ENCODE measurements at places on chromosomes 2 and 18. TPM values are rescaled to one million over a fixed set of nuclear protein-coding genes. Genes with fewer than 3 reads are reported as not detected.

Gene ASB18
- not detected for total RNA-seq

DNA sequence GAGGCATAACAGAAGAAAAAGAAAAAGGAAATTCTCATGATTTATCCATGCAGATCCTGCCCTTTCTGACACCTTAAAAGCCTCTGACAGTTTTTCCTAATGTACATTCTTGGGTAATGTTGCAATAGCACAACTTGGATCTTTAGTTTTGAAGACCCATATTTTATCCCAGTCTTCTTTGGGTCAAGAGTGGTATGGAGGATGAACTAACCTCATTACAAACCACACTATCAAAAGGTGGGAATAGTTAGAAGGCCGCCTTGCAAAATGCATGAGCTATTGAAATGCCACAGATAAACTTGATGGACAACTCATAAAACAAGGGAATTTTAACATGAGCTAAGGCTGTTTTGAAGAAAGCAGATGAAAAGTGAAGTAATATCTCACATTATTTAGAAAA, 1479.8 kb upstream of the ACVR2A start:
- no peak overlapping the region for H3K4me3 ChIP-seq
- no peaks in the 10 kb centered on the region for H3K27me3 ChIP-seq
- no peaks in the 10 kb centered on the region for H3K4me1 ChIP-seq
- no peak overlapping the region for H3K27ac ChIP-seq

DNA sequence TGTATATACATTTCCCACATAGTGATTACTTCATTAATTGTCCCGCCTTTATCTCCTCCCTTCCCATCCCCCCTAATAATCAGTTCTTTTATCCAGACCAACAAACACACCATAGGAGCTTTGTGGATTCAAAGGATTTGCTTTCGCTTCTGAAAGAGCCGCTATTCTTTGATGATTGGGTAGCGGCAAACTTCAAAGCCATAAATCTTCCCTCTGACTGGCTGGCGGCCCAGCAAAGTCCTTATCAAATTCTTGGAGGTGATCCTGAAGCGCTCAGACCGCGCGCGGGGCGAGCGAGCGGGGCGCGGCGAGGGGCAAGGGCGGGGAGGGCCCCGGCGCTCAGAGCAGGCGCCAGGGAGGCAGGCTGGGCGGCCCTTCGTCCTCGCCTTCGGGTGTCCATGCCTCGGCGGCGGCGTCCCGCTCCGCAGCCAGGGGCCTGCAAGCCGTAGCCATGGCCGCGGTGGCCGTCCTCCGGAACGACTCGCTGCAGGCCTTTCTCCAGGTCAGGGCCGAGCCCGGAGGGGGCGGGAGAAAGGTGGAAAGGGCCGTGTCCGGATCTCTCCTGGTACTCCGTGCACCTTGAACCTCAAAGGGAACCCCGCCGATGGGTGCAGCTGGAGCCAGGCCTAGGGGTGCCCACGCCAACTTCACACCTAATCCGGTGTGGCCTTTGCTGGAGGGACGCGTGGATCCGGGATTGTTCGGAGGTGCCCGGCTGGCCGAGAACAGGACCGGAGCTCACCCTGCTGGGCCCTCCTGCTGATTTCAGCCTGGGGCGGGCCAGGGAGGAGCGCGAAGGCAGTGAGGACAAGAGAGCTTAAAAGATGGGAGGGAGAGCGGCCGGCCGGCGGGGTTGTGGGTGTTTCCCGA, at the start of gene SP5:
Gene SP5, plus strand, starts transcription at position 276 of the 870 bp plus-strand sequence. Its CDS starts 176 bp downstream, at position 452.
- H3K4me1 ChIP-seq, result peaks cover 30% of the 10 kb centered on the region
- H3K27me3 ChIP-seq, result peaks cover 72% of the 10 kb centered on the region
- peaks cover 2% of the 10 kb centered on the region for H3K36me3 ChIP-seq

Gene SULT1C4
- 0.31 TPM for total RNA-seq

GRCh38 chr18:59377613-59378337, 18.7 kb upstream of the LMAN1 start:
- peaks cover 74% of the 10 kb centered on the region for H3K27me3 ChIP-seq
- no peak for DNase-seq
- peaks cover 5% of the 10 kb centered on the region for H3K36me3 ChIP-seq
- H3K4me3 ChIP-seq, result peak overlapping the region; percentile 2
- H3K27ac ChIP-seq, result no peak overlapping the region

- peaks cover 4% of the 10 kb centered on the region for H3K4me1 ChIP-seq
- no peaks in the 10 kb centered on the region for H3K36me3 ChIP-seq
- H3K27me3 ChIP-seq, result peaks cover 11% of the 10 kb centered on the region
- no peak overlapping the region for H3K27ac ChIP-seq
- no peak overlapping the region for H3K4me3 ChIP-seq
Observed at GRCh38 chr2:240787521-240788472, 32.2 kb downstream of the KIF1A start.

Data from T-helper 17 cell (primary cell).